ENCODE measurements at places on chromosomes 3 and 15.

DNA sequence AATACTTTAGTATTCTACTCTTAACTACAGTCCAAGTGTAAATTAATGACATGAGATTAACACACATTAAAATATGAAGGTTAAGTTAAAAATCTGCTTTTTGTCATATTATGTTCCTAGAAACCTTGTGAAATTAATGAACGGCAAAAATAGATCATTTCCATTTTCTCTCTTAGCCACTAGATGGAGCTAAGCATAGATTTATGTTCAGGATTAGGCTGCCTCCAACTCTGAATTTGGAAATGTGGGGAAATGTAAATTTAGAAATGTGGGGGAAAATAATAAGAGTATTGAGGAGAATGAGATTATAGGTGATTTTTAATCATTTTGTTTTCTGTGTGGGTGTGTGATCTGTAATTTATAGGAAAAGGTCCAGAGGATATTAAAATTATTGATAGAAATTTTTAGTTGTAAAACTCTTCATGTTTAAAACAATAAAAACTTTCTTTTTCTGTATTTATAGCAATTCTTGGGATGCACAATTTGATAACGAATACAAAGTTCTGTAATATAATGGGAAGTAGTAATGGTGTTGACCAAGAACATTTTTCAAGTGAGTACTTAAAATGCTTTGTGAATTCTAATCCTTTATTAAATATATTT is 59.2 kb downstream of the TMOD3 start:
- no peak for DNase-seq

- no peak for DNase-seq
These were observed 614.3 kb downstream of the DIPK2A start for GRCh38 chr3:144585953-144586352.

GRCh38 chr3:184836090-184836822 is 24.3 kb downstream of the VPS8 start:
- no peak for DNase-seq

DNA sequence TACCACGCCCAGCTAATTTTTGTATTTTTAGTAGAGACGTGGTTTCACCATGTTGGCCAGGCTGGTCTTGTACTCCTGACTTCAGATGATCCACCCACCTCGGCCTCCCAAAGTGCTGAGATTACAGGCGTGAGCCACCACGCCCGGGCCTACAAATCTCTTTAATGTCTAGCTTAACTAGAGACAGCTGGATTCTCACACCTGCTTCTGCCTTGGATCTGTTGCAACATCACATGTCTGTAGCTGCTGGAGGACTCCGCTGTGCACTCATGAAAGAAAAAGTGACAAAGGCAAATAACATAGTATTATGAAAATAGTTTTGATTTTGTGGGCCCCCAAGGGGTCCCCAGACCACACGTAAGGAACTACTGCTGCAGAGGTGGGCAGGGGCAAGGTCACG is 85.9 kb downstream of the NCEH1 start:
- DNase-seq, result no peak

GRCh38 chr15:101023501-101024072 is 104.4 kb downstream of the LRRK1 start:
- DNase-seq, result no peak

DNA sequence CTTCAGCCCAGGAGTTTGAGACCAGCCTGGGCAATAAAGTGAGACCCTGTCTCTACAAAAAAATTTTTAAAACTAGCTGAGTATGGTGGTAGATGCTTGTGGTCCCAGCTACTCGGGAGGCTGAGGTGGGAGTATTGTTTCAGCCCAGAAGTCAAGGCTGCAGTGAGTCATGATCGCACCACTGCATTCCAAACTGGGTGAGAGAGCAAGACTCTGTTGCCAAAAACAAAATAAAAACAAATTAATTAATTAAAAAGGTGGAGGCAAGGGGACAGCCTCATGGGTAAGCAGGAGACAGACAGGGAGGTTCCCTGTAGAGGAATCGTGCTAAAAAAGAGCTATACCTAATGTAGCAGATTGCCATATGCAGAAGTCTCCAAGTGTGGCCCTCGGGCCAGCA is 12.6 kb downstream of the HAPLN3 start:
- no peak for DNase-seq

GRCh38 chr3:30894521-30895251 is at the start of gene GADL1:
GADL1 (minus strand) TSS chr3:30894661; CDS start chr3:30894614, 47 bp downstream.
- no peak for DNase-seq

GRCh38 chr3:146100180-146100579 is 60.8 kb downstream of the PLOD2 start:
- no peak for DNase-seq

- DNase-seq, result no peak
These were observed 523.6 kb downstream of the NTRK3 start for GRCh38 chr15:87732976-87733375.

- no peak for DNase-seq
These were observed 984.6 kb upstream of the NR2F2 start for GRCh38 chr15:95345867-95346266.

GRCh38 chr3:141086188-141086587 is 35.0 kb downstream of the SPSB4 start:
- no peak for DNase-seq

DNA sequence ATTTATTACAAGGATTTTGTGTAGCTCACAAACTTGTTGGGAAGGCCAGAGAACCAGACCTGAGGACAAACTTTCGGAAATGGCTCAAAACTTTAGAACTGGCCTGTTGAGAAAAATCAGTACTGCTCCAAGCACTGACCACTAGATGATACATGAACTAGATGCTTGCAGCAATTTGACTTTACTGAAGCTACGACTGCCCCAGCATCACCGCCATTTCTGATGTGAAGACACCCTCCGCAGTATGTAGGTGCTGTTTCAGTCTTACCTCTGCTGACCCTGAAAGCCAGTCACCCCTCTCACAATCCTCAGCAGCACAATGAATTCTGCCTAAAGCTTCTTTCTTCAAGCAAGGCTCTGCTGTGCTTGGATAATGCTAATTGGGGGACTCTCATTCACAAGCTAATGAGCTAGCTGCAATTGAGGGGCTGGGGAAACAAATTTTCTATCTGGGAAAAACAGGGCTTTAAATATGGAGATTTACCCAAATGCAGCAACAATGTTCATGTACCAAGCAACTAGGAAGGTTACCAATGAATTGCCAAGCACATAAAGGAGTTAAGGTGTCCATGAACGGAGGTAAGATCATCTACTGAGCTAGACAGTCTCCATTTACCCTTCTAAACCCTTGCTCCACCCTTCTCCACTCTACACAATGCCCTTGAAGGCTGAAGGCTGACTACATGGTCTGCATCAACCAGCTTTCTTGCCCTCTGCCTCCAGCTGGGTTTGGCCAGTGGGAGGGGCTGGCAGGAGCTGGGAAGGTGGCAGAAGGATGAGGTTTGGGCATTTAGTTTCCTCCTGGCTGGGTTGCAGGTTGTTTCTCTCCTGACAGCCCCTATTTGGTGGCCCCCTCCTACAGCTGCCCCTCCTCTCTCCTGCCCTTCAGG is 53.2 kb upstream of the FSTL1 start:
- no peak for DNase-seq

DNA sequence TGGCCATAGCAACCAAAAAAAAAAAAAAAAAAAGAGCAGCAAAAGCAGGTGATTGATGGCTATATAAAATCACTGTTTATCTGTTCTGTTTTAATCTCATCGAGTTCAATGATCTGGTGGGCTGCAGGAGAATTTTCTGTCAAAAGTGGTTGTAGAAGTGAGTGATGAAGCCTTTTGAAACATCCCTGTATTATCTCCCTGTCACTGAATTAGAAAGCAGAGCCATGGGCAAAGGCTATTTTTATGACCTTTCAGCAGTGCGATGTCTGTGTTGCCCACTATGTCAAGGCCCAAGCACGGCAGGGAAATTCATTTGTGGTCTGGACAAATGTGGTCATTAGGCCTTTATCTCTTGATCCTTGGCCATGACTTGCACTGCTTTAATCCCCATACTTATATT is 59.9 kb downstream of the OTOL1 start:
- DNase-seq, result no peak

- DNase-seq, result no peak
These were observed 76.8 kb upstream of the GATA2 start for GRCh38 chr3:128569756-128570155.

DNA sequence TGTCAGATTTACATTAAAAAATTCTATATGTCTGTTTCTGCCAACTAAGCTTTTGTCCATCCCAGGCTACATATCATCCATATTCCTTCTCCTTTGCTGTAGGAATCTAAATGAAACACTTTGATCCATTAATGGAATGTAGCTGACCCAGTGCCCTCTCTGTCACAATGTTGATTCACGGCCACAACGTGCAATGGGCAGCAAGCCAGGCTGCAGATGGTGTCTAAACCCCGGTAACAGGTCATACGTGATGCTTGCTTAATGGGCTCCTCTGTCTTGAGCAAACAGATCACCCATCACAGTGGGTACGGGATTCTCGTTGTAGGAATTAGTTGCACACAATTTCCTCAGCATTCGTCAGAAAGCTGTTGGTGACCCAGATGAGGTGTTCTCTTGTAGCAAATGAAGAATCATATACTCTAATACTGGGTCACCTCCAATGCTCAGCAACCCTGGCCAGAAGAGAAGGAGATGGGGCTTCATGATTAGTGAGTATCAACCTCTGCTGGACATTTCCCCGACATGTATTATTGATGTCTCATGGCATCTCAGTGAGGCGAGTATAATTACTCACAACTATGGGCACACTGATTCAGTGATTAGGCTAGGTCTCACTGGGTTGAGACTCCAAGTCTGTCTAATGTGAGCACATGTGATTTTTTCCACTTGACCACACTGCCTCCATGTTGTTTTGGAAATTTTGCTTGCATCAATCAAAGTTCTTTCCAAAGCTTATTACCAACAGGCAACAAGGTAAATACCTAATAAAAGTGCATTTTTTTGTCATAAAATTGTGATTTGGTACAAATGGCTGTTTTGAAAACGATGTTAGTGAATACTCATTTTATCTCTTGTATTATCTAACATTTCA is 12.9 kb upstream of the DCBLD2 start:
- no peak for DNase-seq

- DNase-seq, result no peak
These were observed 482.6 kb upstream of the TPRG1 start for GRCh38 chr3:188689101-188689574.

DNA sequence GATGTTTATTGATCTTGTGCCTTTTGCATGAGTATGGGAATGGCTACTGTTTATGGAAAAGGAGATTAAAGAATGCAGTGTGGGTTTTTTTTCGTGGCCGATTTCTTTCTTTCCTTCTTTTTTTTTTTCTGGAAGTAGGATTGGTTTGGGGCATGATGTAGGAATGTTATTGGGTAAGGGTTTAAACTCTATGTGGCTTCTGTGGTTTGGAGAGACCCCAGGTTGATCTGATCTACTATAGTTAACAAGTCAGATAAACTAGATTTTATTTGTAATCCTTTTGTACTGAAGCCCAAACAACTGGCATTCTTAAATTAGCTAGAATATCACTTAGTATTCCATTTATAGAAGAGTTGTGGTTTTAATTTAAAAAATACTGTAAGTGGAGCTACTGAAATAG is 304.8 kb downstream of the LPP start:
- DNase-seq, result no peak

DNA sequence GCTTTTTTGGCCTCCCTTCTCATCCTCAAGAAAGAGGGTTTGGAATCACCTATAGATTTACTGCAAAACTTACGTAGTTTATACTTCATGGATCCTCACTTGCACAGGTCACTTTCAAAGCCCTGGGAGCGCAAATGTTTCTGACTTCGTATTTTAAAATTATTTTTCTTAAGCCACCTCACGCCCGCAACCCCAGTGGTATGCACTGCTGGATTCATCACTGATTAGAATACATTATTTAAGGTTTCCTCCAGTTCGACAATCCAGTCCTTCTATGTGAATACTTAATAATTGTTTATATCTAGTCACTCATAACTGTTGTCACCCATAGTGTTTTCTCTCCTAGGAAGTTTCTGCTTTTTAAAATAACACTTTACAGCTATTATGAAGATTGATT is 339.9 kb downstream of the CHL1 start:
- DNase-seq, result no peak

GRCh38 chr3:194938845-194939531 is 253.3 kb downstream of the FAM43A start:
- DNase-seq, result no peak

GRCh38 chr15:22958487-22959280 is 21.5 kb downstream of the CYFIP1 start:
- DNase-seq, result no peak

DNA sequence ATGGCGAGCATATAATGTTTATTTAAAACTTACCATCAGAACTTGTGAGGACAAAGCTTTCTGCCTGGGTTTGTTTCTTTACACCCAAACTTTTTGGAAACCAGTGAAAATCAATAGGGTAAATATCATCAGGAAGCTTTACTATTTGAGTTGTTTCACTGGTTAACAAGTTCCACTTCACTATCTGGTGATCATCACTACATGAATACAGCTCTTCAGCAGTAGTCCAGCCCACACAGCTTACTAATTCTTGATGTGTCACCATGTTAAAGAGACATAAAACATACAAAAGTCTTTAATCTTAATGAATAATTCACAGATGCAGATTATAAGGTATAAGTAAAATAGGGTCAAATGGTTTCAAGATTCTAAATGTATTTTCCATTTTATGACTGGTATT is 17.6 kb downstream of the IFT80 start:
- no peak for DNase-seq

DNA sequence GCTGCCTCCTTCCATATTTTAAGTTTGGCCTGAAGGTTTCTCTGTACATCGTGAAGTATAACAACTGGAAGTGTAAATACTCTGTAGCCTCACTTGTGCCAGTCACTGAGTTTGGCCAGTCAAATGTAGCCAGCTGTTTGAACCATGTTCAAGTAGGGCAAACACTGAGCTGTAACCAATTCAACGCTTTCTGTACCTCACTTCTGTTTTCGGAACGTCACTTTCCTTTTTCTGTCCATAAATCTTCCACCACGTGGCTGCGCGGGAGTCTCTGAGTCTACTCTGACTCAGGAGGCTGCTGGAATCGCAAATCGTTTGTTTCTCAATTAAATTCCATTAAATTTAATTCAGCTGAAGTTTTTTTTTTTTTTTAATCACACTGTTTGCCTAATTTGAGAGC is 88.8 kb upstream of the RARB start:
- no peak for DNase-seq

- DNase-seq, result no peak
These were observed 567.8 kb downstream of the ZPLD1 start for GRCh38 chr3:103002425-103003176.

GRCh38 chr3:59313365-59313764 is 263.5 kb upstream of the CFAP20DC start:
- no peak for DNase-seq

Data from stimulated activated CD8-positive, alpha-beta memory T cell treated with anti-CD3 and anti-CD28 coated beads, Interleukin-4, amount 100 ng/mL, for 1 hour (primary cell).